Chondrocyte (in vitro differentiated cells): ENCODE measurements at places on chromosomes 12 and 14. TPM values are rescaled to one million over a fixed set of nuclear protein-coding genes. Genes with fewer than 3 reads are reported as not detected.

- H3K36me3 ChIP-seq: peaks cover 1% of the 10 kb centered on the region
- H3K4me1 ChIP-seq: peaks cover 2% of the 10 kb centered on the region
- no peak overlapping the region for H3K4me3 ChIP-seq
- peaks cover 29% of the 10 kb centered on the region for H3K27me3 ChIP-seq
These were observed 12.3 kb upstream of the DLK1 start for GRCh38 chr14:100714258-100714892.

DNA sequence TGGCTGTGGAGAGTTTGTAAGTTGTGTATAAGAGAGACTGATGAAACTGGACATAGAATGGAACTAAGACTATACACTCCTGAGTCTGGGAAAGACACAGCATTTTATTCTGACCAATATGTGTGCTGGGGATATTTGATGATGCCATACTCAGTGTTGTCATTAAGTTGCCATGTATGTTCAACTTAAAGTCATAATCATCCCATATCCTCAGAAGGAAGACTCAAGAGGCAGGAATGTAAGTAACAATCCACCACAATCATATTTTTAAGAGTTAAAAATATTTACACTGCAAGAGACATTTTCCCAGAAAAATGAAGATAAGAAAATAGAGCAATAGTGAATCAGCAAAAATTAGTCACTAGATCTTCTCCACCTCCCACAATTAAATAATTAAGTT is 120.1 kb downstream of the MDGA2 start:
- H3K27me3 ChIP-seq: no peaks in the 10 kb centered on the region
- H3K27ac ChIP-seq: no peak overlapping the region
- no peaks in the 10 kb centered on the region for H3K36me3 ChIP-seq
- no peak for DNase-seq
- H3K4me1 ChIP-seq: no peaks in the 10 kb centered on the region

Gene GYS2
- total RNA-seq: not detected in 3 replicates

DNA sequence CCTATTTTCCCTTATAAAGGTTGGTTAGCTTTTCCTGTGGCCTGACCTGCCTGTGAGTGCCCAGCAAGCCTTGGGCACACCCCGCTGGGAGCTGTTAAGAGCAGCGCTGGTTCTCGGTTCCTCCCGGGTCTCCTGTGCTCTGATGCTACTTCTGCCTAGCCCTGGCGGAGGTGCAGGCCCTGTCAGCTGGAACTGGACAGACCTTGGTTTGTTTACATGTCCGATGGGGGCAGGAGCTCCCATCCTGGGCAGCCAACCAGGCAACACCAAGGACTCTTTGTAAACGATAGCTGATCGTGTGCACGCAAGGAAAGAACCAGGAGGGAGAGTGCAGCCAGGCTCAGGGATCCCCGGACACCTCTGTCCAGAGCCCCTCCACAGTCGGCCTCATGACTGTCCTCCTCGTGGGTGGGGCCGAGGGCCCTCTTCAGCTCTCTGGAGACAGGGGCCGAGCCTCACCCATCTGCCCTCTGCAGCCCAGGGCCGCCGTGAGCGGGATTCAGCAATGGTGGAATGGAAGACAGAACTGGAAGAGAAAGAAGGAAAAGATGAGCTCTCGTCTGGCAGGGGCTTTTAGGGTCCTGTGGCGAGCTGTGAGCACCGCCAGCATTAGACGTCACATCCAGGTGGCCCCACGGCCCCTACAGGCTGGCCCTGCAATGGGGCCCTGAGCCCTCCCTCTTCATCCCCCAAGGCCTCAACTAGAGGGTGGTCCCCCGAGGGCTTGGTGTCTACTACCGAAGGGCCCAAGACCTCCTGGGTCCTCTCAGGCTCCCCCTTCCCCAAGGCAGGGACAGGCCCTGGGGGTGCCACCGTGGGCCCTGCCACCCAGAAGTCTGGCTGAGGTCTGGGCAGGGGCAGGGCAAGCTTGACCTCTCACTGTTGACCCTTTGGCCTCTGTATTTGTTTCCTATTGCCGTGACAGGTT is 12.3 kb downstream of the TNFAIP2 start:
- peaks cover 28% of the 10 kb centered on the region for H3K4me1 ChIP-seq
- no peaks in the 10 kb centered on the region for H3K36me3 ChIP-seq
- DNase-seq: no peak
- peaks cover 5% of the 10 kb centered on the region for H3K27me3 ChIP-seq
- no peak overlapping the region for H3K4me3 ChIP-seq

DNA sequence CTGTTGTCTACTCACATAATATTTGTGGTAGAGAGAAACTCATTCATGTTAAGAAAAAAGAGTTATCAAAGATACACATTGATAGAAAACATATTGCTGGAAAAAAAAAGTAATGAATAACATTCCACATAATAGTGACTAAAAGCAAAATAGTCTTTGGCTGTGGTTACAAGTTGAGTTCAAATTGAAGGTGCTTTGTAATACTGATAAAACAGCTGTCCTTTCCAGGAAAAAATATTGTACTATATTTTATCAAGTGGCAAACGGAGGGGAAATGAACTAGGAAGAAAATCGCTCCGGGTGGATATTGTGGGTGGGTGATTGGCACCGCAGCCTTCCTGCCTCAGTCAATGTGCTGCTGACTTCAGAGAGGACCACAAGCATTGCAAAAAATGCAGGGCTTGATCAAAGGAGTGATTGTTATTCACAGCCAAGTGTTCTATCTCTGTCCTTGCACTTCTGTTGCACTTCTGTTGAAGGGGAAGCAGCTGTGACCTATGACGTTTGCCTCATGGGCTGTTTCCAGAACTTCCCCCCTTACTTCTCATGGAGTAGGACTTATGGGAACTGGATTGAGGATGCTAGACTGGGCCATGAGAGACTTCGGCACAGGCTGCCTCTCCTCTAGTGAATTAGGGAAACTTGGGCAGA is 114.4 kb downstream of the VRK1 start:
- no peaks in the 10 kb centered on the region for H3K27me3 ChIP-seq
- no peaks in the 10 kb centered on the region for H3K4me1 ChIP-seq
- no peak overlapping the region for H3K27ac ChIP-seq
- H3K4me3 ChIP-seq: no peak overlapping the region
- DNase-seq: no peak
- peaks cover 3% of the 10 kb centered on the region for H3K36me3 ChIP-seq

DNA sequence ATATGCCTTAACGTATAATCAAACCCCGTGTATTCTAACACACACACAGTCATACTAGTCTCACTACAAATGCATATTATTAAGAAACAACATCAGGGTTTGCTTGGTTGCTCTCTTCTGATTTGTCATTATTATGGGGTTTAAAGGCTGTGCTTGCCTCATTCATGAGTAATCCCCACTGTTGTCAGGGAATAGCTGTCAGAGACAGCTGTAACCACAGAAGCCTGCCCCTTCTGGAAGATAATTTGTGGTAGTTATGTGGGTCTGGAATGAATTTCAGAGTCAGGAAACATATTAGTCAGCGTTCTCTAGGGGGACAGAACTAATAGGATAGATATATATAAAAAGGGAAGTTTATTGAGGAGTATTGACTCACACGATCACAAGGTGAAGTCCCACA is 456.9 kb upstream of the TMEM132C start:
- H3K36me3 ChIP-seq: no peaks in the 10 kb centered on the region
- H3K4me3 ChIP-seq: no peak overlapping the region
- H3K27ac ChIP-seq: peak overlapping the region; percentile 95
- H3K27me3 ChIP-seq: no peaks in the 10 kb centered on the region
- no peak for DNase-seq

Gene PLEKHD1
- total RNA-seq: 0.08 to 0.15 TPM (median 0.10 TPM) in 3 replicates

DNA sequence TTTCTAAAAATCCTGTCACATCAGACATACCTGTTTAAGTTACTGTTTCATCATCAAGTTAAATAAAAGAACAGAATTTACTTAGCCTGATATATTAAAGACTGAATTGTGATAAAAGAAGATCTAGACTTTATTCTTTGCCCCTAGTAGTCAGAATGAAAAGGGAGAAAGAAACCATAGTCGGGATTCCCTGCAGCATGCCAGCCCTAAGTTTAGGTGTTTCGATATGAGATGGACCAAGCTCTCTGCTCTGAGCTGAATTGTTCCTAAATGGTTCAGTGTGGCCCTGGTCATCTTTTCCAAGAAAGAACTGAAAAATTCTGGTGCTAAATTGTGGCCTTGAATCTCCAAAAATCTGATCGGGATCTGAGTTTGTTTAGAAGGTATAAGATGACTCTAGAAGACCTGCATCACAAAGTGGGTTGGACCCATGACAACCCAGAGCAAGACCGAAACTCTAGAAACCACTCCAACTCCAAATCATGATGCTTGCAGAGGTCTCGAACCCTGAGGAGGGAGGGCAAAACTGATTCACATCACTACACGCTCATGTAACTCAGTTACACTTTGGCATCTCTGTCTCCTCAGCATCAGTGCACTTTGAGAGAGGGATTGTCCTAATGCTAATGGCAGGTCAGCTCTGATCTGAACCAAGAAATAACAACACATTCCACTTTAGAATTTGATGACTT is 15.7 kb downstream of the PTGER2 start:
- H3K27me3 ChIP-seq: no peaks in the 10 kb centered on the region
- no peak for DNase-seq
- H3K4me3 ChIP-seq: no peak overlapping the region
- peaks cover 45% of the 10 kb centered on the region for H3K4me1 ChIP-seq
